ENCODE measurements at places on chromosomes 12 and 14.

GRCh38 chr14:79466938-79467527 is 744.3 kb downstream of the DIO2 start:
- DNase-seq: no peak

DNA sequence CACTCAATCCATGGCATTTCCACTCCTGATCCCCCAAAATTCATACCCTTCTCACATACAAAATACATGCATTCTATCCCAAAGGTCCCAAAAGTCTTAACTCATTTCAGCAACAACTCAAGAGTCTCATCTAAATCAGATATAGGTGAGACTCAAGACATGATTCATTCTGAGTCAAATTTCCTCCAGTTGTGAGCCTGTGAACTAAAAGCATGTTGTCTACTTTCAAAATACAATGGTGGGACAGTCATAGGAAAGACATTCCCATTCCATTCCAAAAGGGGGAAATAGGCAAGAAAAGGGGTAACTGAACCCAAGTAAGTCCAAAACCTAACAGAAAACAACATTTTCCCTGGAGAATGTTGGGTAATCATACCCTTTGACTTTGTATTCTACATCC is 103.3 kb downstream of the C12orf75 start:
- no peak for DNase-seq

GRCh38 chr12:3202734-3203446 is 125.7 kb downstream of the TSPAN9 start:
- DNase-seq: peak; percentile 41

- peak; percentile 23 for DNase-seq
Measured at GRCh38 chr14:52121441-52121840, 52.6 kb upstream of the NID2 start.

DNA sequence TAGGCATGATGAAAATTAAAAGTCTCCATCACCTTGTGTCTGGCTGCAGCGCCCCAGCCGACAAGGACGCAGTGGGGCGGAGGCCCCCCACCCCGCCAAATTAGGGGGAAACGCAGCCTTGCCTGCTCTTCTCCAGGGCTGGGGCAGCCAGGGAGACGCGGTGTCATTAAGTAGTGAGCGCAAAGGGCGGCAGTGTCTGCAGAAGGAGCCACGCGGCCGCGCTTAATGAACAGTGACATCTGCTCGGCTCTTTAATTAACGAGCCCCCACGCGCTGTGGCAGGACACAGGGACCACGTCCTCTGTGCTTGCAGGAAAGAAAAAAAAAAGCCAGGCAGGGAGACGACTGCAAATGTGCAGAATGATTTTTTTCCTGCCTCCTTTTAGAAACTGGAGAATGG is 93.4 kb upstream of the NCOR2 start:
- no peak for DNase-seq

DNA sequence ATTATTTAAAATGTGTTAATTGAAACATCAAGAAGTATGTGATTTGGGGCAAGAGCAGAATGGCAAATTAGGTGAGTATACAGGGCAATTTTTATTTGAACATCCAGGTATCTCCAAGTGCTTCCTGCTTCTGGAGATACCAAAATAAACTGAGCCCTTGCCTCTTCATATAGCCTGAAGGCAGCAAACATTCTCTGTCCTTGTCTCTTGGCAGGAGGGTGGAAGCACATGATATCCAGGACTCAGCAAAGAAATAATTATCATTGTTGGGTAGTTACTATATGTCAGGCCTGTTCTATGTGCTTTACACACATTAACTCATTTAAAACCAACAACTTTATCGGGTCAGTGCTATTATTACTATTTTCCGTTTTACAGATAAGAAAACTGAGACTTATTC is 12.5 kb downstream of the LIN7A start:
- no peak for DNase-seq

- DNase-seq: no peak
Measured at GRCh38 chr12:116689979-116690744, 47.7 kb downstream of the SPRING1 start.

GRCh38 chr12:26953447-26953846 is 15.2 kb downstream of the FGFR1OP2 start:
- DNase-seq: peak; percentile 56

DNA sequence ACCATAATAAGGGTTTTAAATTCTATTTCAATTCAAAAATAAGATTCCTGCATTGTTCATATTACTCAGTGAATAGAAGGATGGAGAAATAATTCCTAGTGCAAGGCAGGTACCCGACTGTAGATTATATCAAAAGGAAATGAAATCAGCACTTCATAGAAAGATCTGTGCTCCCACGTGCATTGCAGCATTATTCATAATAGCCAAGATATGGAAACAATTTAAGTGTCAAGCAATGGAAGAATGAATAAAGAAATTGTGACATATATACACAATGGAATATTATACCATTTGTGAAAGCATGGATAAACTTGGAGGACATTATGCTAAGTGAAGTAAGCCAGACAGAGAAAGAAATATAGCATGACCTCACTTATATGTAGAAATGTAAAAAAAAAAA is 53.8 kb downstream of the SLC6A15 start:
- DNase-seq: no peak

DNA sequence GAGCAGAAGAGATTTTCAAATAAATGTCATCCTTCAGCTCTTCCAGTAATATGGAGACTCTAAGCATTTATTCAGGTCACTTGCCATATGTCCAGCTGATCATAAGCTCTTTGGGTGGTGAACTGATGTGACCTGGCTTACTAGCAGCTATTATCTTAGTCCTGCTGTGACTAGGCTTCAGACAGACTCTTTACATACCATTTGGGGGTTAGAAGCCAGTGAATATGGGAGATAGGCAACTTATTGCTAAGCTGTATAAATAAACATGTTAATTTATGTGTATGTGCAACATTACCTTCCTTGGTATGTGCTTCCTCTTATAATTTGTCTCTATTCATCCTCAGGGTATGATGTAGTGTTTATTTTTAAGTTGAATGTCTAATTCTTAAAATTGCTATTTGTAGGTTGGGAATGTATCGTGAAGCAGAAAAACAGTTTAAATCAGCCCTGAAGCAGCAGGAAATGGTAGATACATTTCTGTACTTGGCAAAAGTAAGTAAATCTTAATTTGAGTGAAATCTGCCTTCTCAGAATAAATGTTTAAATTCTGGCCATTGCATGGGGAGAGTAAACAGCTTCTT is 32.4 kb downstream of the TTC8 start:
- no peak for DNase-seq

- no peak for DNase-seq
Measured at GRCh38 chr14:59301354-59301753, 112.9 kb downstream of the DAAM1 start.

- no peak for DNase-seq
Measured at GRCh38 chr12:49093792-49094159, 825 bp downstream of the DHH start.

DNA sequence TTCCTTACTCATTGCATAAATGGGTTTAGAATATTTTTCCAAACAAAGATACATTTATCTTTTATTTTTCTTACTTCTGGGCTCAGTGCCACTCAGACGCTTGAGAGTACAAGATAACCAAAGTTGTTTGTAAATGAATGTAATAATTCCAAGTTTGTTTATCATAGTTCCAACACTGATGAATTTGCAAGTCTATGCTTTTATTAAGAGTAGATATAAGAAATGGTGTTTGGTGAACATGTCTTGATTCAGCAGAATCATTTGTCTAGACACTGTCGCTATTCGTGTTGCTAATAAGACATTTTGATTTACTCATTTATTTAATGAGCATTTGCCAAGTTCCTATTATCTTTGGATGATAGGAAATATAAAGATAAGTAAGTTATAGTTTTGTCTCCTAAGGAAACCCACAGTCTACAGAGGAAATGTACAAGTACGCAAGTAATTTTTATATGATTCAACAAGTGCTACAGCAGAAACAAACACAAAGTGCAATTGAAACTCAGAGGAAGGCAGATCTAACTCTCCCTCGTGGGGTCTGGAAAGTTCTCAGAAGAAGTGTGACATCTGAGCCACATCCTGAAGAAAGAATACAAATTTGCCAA is 132.8 kb upstream of the FSCB start:
- DNase-seq: no peak

DNA sequence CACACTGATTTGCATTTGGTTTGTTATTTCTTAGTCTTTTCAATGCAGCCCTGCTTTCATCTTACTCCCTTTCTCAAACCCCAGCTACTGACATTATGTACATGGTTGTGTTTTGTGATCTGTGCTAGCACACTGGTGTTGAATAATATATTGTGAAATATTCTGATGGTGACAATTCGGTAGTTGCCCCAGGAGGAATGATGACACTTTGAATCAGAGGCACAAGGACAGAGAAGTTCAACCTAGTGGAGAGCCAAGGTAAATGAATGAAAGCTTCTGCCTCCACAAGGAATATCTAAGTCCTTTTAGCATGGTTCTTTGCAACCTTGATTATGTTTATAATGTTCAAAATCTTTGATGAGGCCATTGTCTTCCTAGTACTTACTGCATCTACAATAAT is 159.9 kb downstream of the PDE3A start:
- no peak for DNase-seq

- no peak for DNase-seq
Measured at GRCh38 chr14:96501217-96501739, 904 bp upstream of the PAPOLA start.

DNA sequence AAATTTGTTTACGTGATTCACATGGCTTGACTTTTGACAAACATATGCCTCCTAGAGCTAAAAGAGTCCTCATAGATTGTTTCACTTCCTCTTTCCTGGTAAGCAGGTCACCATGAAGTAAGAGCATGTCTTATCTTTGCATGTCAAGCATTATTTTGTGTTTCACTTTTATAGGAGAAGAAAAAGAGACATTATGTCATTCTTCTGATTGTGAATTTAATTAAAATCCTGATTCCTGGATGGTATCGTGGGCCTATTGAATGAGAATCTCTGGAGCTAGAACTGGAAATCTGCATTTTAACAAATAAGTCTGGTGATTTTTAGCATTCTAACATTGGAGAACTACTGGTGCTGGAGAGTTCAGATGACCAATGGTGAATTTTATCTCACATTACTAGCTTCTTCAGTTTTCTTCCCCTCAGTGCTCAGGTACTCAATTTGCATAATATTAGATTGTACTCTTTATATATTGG is 218.6 kb upstream of the ATP2B1 start:
- no peak for DNase-seq

DNA sequence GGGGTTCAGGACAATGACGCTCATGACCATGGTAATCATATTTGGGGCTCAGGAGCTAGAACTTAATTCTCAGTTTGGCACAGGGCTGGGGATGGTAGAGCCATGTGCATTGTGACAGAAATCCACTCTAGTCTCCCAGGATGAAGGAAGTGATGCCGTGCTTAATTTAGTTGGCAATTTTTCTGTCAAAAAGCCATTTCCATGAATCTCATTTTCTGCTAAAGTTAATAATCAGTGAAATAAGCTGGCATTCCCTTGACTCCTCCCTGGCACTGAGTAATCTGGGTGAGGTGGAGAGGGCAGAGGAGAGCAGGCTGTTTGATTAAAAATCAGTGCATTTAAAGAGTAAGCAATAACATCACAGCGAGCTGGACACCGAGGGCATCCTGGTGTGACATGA is 45.0 kb upstream of the GPR68 start:
- DNase-seq: no peak

- peak; percentile 15 for DNase-seq
Measured at GRCh38 chr12:24198070-24198469, 248.6 kb upstream of the SOX5 start.

DNA sequence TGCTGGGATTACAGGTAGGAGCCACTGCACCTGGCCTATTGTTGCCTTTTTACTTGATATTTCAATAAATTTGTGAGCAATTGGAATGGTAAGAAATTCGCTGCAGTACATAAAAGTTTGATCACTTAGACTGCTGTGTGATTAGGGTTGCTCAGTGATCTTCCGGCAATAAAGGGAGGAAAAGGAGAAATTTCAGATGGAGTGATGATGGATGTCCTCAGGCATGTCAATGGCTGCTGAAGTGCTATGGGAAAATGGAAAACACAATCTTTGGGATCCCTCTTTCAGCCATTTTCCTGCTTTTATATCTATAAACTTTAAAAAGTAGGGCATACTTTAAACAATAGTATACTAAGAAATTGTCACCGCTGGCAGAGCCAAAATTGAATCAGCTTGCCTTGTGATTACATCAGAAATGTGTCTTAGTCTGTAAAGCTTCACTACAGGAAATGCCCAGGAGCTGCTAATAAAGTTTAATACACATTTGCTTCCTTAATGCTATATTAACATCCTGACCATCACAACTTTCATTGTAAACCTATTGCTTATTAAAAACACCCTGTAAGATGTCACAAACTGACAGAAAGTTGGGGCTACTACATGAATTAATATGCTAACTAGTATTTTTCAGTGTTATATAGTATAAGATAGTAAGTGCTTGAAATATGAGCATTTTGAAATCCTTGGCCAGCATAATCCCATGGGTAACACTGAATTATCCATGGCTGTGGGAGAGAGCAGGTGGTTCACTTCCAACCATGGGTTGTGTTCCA is 13.7 kb upstream of the FBXL14 start:
- peak; percentile 69 for DNase-seq

DNA sequence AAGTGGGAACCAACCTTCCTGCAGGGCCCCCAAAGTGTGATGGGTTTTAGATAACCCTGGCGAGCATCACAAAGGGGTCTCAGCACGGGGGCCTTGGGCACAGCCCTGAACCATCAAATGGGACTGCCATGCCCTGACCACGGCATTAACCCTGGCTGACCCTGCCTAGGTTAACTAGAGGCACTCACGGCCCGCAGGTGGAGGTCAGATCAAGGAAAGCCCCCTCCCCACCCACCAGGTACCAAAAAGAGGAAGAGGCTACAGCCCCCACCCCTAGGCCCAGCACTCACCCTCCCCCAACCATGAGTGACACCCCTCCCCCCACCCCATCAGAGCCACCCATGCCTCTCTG is 42.5 kb downstream of the CCNK start:
- no peak for DNase-seq

DNA sequence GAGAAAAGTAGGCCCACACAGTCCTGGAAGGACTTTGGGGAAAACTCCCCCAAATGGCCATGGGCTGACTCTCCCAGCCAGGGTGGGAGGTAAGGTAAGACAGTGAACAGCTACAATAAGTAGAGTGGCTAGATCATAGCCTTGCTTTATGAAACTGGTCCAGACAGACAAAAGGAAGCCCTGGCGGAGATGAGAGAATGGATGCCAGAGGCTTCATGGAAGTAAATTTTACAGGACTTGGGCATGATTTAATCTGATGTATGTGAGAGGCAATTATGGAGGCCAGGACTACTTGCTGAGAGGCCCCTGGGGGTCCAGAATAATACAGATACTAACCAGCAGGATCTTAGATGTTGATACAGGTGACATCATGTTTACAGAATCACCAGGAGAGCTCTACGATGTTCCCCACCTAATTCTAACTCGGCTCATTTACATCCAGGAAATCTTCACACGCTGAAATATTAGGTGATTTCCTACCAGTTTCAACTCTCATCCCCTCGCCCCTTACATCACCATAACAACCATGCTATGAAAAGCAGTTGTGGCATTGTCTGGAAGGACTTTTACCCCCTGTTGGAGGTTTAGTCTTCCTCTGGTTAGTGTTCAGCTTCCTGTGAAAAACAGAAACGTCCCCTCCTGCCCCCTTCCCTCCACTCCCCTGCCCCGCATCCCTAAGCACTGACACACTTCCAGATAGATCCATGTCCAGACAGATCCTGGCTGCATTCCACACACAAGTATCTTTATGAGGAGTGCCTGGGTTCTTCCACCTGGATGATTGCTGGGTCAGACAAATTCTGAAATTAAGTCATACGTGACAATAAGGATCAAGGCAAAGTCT is 39.5 kb upstream of the NT5DC3 start:
- no peak for DNase-seq

All from fibroblast of lung (primary cell).